ENCODE measurements at places on chromosomes 2 and 18.

DNA sequence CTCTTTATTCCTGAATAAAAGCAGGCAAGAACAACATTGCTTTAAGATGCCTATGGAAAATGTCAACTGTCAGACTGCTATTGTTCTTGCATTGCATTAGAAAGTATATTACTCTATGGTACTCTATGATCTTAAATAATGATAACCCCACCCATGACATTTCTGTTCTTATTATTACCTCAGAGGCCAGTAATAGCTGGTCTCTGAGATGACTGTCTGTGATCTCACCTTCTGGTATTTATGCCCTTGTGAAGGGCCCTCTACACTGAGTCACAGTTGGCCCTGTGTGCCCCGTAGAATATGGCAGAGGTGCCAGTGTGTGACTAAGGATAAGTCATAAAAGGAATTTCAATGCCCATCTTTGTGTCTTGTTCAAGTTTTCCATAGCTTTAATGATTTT, 61.0 kb downstream of the SPP2 start:
- DNase-seq: no peak

DNA sequence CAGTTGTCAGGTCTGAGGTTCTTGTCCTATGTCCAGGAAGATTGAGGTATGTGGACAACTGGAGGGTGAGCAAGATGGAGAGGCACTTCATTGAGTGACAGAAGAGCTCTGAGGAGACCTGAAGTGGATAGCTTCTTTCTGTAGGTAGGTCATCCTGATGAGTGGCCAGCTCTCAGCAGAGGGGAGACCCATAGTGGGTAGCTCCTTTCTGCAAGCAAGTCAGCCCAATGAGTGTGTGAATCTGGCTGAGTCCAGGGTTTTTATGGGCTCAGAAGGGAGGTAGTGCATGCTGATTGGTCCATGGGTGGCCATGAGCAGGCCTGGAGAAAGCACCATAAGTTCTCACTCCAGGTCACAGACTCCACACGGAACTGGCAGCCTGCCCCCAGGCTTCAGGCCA, 92.6 kb upstream of the GALNT5 start:
- no peak for DNase-seq

GRCh38 chr2:196174404-196174803, 3.0 kb upstream of the STK17B start:
- DNase-seq: no peak

DNA sequence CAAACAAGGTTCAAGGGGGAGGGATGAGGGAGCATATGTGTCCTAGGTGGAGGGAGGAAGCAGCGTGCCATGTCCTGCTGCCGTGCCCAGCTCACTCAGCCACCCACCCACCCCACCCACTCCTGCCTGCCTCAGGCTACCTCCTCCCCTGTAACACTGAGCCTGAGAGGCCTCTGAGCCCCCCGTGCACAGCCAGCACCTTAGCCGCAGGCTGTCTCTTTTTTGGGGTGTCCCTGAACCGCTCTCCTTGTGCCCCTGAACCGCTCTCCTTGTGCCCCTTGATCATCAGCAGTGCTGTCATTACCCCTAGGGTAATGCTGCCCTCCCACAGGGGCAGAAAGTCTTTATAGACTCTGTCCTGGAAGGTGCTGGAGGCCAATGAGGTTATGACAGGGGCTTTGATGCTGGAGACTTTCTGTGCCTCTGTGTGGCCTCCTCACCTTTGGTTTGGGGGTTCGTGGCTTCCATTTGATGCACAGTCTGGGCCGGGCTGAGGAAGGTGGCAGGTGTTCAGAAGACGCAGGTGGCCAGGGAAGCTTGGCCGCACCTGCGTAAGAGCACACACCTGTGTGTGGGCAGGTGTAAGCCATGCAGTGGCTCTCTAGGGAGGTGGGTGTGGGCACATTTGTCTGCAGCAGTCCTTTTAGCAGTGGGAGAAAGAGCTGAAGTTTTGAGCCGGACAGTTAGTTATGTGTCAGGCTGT, 140.0 kb downstream of the SEPTIN10 start:
- DNase-seq: no peak

DNA sequence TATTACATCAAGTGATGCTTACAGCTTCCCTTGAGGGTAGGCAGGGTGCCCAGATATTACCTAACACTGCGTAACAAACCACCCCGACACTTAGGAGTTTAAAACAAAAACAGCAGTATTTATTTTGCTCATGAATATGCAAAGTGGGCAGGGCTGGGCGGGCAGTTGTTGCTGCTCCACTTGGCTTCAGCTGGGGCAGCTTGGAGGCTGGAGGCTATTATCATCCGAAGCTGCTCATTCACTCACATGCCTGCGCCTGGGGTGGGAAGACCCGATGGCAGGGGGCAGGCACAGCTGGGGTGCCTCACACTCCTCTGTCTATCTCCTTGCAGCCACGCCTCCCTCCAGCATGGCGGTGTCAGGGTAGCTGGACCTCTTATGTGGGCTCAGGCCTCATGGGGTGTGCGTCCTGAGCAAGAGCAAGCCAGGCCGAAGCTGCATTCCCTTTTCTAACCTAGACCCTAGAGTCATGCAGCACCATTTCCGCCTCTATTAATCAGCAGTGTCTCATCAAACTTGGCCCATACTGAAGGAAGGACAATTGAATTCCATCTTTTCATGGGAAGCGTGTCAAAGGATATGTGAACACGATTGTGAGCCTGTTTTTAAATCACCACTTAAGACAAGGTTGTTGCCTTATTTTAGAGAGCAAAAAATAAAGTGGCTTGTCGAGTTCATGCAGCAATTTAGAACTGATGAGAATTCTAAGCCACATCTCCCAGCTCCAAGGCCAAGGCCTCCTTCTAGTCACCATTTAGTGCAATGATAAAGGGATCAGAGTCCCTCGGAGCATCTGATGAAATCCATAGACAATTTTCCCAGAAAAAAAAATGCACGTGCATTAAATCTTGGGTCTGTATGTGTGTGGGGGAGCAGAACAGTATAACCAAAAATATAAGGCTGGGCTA, 54.9 kb downstream of the SDC1 start:
- DNase-seq: no peak

GRCh38 chr2:218224186-218224585, 7.2 kb downstream of the ARPC2 start:
- no peak for DNase-seq

GRCh38 chr2:207635468-207636200, 10.4 kb upstream of the METTL21A start:
- DNase-seq: no peak

- DNase-seq: no peak
Measured at GRCh38 chr2:100237770-100238169, 84.5 kb downstream of the LONRF2 start.

- DNase-seq: no peak
Measured at GRCh38 chr18:23779696-23780303, 90.5 kb downstream of the LAMA3 start.

- no peak for DNase-seq
Measured at GRCh38 chr2:16411788-16412187, 253.8 kb downstream of the CYRIA start.

Data from germinal center (tissue), 1 donor.